NCI-H2227 treated with DMSO at 0.1 percent for 48 hours (cell line): ENCODE measurements at places on chromosomes 3 and 15.

DNA sequence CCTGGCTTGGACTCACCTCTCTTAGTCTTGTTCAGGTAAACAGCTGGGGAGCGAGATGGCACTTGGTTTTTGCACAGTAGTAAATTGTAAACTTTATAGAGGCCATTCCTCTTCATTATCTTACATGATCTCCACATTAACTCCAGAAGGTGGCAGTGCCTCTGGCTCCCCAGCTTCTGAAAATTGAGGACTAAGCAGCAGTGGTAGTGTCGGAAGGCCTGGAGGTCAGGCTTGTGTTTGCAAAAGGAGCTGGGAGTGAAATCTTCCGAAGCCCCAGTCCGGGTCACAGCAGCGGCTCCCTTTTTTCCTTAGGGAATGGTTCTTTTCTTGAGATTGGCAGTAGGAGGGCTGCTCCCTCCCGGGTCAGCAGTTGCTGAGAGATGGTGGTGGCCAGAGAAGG is 85.7 kb downstream of the FNDC3B start:
- no peak for DNase-seq

DNA sequence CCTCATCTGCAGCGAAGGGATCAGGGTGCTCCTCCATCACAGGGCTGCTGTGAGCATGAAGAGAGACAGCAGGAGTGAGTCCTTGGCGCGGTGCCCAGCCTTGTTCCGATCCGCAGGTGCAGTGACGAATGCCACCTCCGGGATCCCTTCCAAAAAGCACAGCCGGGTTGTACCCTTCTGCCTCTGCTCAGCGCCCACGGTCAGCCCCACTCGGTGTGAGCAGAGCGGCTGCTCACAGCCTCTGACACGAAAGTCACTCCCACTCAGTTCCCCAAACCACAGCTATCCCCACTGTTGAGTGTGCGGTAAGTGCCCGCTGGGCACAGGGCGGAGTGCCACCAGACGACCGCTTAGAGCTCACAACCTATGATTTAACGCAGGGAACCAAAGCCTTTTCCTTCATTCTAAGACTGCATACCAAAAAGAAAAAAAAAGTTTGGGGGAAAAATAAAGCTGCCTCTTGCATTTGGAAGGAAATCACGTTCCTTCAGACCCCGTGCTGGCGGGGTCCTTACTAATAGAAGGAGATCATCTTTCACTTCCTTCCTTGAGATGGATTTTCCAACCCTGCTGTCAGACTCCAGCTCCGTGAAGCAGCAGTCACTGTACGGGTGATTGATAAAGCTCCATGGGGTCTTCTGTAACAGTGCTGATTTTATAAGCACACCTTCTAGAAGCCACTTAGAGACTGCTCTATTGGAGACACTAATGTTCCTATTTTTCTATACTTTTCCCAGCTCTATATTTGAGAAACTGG is 34.7 kb upstream of the TUBGCP5 start:
- DNase-seq = no peak

- no peak for DNase-seq
Measured at GRCh38 chr3:32334675-32335074, 57.0 kb upstream of the CMTM7 start.

GRCh38 chr3:122730240-122730639 is 49.6 kb downstream of the PARP14 start:
- no peak for DNase-seq

GRCh38 chr3:15964605-15965442 is 167.0 kb upstream of the ANKRD28 start:
- DNase-seq = no peak

- DNase-seq = no peak
Measured at GRCh38 chr3:72165808-72166207, 380.9 kb upstream of the PROK2 start.

DNA sequence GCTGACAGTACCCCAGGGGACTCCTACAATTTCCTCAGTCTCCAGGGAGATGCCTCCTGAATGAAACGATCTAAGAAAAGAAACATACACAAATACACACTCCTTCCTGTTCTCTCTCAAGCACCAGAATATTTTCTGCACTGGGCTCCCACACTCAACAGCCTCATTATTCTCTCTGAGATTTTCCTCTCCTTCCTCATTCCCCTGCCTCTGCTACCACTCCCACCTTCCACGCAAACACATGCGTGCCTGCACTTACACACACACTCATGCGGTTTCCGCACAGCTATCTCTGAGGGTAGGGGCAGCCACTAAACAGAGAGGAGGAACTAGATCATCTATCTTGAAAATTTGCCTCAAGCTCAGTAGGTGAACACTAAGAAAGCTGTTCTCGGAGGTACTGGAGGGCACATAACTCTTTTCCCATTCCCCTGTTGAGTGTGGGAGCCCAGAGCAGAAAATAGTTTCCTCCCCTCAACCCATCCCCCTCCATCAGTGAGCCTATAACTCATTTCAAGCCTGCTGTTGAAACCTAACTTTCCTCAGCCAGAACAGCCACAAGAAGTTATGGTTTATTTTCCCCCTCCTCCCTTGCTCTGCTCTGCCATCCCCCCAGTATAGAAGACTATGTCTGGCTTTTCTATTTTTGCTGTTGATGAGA is 30.5 kb upstream of the TIPARP start:
- no peak for DNase-seq

DNA sequence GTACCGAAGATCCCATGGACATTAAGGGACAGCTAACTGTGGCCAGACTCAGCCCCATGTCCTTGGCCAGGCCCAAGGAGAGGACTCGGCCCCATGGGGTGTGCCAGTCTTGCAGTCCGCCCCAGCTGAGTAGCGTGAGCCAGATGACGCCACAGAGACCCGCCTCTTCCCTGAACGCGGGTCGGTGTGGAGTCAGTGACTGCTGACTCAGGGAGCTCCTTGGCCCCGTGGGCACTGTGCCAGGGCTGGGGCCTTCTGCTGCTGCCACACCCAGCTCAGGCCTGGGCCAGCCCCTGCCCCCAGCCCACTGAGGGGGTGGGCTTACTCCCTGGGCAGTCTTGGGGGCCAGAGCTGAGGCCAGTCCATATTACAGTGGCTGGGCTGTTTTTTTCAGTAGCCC is 52.8 kb downstream of the PLXNA1 start:
- no peak for DNase-seq

DNA sequence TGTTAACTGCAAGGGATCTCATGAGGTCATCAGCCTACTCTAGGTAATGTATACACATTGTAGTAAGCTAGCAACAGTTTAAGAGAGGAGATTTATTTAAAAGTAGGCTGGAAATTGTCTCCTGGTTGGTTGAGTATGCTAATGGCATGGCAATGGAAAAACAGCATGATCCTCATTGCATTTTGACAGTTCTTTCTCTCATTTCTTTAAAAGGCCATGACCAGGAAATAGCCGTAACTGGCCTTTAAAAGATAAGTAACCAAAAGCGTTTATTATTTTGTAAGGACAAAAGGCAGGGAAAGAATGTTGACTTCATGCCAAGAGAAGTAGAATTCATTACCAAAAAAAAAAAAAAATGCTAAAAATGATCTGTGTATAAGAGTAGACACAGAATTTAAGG is 310.3 kb downstream of the FGF12 start:
- no peak for DNase-seq

GRCh38 chr3:158260392-158260791 is 150.5 kb downstream of the RSRC1 start:
- no peak for DNase-seq
